Left kidney (tissue), 8 donors: ENCODE measurements at places on chromosomes 12 and 14. TPM values are rescaled to one million over a fixed set of nuclear protein-coding genes. Genes with fewer than 3 reads are reported as not detected.

DNA sequence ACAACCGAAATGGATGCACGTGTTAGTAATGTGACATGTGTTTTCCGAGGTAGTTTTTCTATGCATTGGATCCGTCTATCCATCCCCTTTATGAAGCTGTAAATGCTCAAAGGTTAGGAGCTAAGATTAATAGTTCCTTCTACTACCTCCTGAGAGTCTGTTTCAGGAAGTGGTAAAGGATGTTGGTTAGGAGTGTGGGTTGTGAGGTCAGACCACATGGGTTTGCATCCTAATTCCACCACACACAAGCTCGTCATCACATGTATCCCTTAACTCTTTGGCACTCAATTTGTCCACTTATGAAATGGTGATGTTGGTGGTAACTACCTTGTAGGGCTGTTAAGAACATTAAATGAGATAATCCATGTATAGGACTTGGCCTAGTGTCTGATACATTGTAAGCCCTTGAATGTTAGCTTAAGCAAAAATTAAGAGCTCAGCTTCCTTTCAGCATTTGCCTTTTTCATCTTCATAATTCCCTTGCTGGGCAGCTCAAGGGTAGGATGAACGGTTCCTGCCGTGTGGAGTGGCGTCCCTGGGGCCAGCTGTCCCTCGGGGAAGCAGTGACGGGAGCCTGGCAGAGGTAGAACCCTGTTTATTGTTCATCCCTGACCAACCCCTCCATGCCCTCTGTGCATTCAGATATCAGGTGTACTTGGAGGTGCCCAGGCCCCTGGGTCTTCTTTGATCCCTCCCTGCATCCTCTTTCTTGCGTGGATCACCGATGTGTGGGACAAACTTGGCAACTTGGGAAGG is 52.3 kb downstream of the TSPAN9 start:
- no peak for DNase-seq

GRCh38 chr12:41983856-41984255 is 160.8 kb downstream of the GXYLT1 start:
- no peak for DNase-seq

DNA sequence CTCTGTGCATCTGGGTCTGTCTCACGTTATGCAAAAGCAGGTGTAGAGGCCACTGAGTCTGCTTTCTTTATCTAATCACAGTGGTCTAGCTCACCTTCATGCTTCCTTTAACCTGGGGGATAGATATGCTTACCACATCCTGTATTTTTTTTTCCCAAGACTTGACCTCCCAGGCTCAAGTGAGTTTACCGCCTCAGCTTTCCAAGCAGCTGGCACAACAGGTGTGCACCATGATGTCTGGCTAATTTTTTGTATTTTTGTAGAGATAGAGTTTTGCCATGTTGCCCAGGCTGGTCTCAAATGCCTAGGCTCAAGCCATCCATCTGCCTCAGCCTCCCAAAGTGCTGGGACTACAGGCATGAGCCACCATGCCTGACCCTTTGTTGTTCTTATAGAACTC is 236.0 kb downstream of the ATP23 start:
- DNase-seq, result no peak

GRCh38 chr12:130621696-130622298 is 94.3 kb downstream of the RIMBP2 start:
- no peak for DNase-seq

GRCh38 chr14:61152851-61153364 is 128.2 kb downstream of the TMEM30B start:
- DNase-seq, result no peak

DNA sequence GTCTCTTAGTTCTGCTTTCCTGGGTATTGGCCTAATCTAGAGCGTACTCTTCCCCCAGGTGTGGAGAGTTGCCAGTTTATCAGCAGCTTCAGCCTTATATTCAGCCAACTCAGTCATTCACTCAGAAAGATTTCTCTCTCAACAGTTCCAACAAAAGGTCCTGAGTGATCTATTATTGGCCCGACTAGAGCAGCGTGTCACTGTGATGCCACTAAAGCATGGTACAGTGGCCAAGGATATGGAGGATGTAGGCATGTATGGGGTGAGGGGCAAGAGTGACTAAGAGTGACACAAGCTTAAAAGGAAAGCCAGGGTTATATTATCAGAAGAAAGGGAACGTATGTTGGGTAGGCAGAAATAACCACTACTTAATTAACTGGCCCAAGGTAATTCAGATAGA is 4.8 kb downstream of the NOPCHAP1 start:
- no peak for DNase-seq

- no peak for DNase-seq
Measured at GRCh38 chr12:42145197-42145549, 499 bp upstream of the GXYLT1 start.

DNA sequence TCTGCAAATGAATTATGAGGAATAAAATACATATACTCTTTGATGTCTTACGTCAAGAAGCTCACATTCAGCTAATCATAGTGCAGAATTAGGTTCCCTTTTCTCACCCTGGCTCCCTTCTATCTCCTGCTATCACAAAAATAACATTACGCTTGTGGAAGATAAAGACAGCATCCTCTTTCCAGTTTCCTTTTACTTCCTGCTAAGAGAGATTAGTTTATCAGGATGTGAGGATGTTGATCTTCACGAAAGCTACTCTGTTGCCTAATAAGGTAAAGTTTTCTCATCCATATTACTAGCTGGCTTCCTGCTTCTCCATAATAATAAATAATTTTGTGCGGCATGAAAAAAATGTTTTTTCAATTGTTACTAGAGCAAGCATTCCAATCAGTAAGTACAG is 217.7 kb upstream of the DCN start:
- no peak for DNase-seq

DNA sequence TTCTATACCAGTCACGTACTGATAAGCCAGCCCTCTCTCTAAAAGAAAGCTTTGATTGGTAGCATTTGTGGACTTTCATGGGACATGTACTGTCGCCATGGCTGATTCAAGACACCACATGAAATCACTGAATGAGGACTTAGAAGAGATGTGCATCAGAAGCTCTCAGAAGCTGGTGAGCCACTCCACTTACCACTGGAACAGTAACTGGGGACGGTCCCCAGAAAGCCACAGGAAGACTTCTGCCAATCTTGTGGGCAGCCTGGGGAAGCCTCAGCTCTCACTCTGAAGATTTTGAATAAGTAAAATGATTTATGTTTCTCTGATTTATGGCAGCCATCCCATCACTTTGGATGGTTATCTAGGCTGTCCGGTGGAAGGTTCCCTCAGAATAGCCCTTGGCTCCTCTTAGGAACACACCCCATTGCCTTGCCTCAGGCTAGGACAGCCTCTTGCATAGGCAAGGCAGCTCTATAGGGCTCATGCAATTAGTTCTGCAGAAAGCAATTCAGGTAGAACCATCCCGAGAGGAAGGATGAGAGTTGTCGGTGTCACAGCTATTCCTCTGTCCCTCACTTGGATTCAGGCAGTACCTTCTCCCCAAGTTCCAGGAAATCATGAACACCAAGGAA is 9.8 kb downstream of the DHRS1 start:
- DNase-seq, result no peak

DNA sequence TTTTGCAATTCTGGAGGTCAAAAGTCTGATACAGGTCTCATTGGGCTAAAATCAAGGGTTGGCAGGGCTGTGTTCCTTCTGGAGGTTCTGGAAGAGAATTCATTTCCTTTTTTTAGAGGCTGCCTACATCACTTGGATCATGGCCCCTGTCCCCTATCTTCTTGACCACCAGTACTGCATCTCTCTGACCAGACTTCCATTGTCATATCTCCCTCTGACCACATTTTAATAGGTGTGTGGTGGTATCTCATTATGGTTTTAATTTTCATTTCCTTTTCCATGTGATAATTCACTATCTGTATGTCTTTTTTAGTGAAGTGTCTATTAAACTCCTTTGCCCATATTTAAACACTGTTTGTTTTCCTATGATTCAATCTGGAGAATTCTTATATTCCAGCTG is 215.2 kb upstream of the OTX2 start:
- no peak for DNase-seq

GRCh38 chr12:52608161-52608560 is 6.9 kb upstream of the KRT72 start:
- no peak for DNase-seq

DNA sequence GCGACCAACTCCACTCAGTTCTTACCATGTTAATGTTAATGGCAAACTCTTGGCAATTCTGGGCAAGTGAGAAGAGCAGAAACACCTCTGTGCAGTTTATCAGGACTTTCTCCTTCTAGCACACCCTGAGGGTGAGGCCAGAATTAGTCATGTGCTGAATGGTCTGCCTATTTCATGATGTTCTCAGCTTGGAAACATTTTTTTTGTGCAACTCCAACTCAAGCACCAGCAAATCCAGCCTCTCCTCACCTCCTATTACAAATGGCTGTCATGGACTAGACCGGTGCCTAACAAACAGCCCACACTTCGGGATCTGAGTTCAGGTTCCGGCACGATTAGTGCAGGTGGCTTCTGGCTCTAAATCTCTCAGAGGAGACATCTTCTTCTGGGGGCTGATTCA is 246.0 kb downstream of the ZFP36L1 start:
- no peak for DNase-seq

DNA sequence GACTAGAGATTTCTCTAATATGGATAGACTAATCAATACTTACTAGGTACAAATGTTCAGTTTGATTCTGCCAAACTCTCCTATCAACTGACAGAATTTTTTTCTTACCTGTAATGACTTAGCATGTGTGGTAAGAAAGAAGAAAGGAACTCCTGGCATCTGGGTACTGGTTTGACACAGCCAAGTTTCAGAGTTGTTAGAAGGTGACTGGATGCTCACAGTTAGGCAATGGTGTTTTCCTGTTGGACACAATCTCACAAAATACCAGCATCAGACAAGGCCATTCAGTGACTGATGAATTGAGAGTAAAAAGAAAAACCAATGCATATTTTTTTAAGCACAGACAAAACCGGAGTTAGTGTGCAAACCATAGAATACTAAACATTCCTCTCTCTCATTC is 4.2 kb downstream of the MUCL1 start:
- no peak for DNase-seq

DNA sequence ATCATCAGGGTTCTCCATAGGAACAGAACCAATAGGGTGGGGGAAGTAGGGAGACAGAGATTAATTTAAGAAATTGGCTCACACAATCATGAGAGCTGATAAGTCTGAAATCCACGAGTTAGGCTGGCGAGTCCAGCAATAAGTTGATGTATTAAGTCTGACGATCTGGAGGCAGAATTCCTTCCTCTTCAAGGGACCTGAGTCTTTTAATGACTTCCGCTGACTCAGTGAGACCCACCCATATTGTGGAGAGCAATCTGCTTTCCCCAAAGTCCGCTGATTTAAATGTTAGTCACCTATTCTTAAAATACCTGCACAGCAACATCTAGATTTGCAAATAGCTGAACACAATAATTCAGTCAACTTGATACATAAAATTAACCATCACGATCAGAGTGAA is 97.8 kb downstream of the SPTSSA start:
- no peak for DNase-seq

GRCh38 chr12:123502163-123502704 is 31.3 kb downstream of the RILPL1 start:
- no peak for DNase-seq

DNA sequence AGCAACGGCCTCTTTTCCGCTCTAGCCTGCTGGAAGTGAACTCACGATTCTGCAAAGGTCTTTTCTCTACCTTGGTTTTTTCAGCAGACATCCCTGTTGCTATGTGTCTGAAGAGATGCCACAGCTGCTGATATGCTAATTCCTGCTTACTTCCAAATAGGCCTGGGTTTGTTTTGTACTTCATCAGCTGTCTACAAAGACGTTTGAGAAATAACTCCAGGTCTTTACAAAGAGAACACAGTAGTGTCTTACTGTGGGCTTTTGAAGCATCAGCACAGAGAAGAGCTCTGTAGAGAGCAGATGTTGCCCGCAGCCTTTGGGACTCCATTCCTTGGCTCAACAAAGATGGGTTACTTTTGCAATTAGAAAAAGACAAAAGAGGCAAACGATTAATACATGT is 1366.5 kb downstream of the AACS start:
- no peak for DNase-seq

GRCh38 chr12:65926119-65926908 is 102.0 kb downstream of the HMGA2 start:
- DNase-seq, result no peak

GRCh38 chr12:14239935-14240872 is 125.3 kb upstream of the ATF7IP start:
- no peak for DNase-seq

- DNase-seq, result no peak
Measured at GRCh38 chr12:30466093-30466585, 229.5 kb downstream of the IPO8 start.

- peak; percentile 84 for DNase-seq
Measured at GRCh38 chr14:76396714-76397187, 20.8 kb downstream of the ESRRB start.

- no peak for DNase-seq
Measured at GRCh38 chr12:55780685-55781084, 36.8 kb downstream of the SARNP start.

GRCh38 chr12:98469109-98469508 is 46.3 kb upstream of the TMPO start:
- DNase-seq, result no peak

- no peak for DNase-seq
Measured at GRCh38 chr12:41441180-41441579, 253.1 kb downstream of the PDZRN4 start.

DNA sequence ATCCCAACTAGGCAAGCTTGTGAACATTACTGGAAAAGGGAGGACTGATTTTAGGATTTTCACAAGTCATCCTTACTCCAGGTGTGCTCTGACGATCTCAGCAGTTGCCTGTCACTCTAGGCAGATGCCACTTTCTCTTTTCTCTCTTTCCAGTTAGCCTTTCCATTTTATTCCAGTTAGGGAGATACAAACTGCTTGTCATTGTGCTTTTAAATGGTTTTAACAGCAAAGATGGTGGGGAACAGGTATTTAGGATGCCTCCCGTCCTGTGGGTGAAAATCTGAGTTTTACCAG is 1.2 kb downstream of the PA2G4 start:
- DNase-seq, result no peak

DNA sequence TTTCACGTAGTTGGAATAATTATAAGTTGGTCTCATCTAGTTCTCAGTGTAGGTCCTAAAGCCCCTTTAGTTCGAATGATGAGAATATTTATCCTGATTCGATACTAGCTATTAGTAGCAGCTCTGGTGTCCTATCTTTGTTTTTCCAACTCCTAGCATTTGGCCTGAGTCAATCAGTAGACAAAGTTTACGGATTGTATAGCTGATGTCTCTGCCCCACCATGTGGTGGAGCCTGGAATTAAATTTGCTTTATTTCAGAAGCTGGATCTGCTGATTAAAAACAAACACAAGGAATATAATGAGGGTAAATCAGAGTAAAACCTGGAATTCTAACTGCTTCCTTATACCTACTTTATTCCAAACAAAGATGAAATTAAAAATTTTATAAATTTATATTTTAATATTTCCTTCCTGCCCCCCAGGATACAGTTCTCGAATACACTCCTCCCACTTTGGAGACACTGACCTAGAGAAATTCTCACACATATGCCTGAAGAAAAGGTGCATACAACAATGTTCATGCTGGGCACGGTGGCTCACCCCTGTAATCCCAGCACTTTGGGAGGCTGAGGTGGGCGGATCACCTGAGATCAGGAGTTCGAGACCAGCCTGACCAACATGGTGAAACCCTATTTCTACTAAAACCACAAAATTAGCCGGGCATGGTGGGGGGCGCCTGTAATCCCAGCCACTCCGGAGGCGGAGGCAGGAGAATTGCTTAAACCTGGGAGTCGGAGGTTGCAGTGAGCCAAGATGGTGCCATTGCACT is 7.6 kb upstream of the BRMS1L start:
- no peak for DNase-seq

Gene SETD3
- polyA plus RNA-seq, result 65.7 TPM

Gene SARNP
- polyA plus RNA-seq, result 123 TPM

Gene NANOG
- 0.35 TPM for polyA plus RNA-seq

Gene SYNDIG1L
- polyA plus RNA-seq, result 0.50 TPM

Gene KLHDC1
- 7.5 TPM for polyA plus RNA-seq

Gene GYS2
- polyA plus RNA-seq, result 0.17 TPM

Gene KRT85
- polyA plus RNA-seq, result not detected

Gene OTUB2
- 5.9 TPM for polyA plus RNA-seq

Gene SERPINA1
- 92.0 TPM for polyA plus RNA-seq
